ENCODE measurements at places on chromosomes 2 and 18. TPM values are rescaled to one million over a fixed set of nuclear protein-coding genes. Genes with fewer than 3 reads are reported as not detected.

DNA sequence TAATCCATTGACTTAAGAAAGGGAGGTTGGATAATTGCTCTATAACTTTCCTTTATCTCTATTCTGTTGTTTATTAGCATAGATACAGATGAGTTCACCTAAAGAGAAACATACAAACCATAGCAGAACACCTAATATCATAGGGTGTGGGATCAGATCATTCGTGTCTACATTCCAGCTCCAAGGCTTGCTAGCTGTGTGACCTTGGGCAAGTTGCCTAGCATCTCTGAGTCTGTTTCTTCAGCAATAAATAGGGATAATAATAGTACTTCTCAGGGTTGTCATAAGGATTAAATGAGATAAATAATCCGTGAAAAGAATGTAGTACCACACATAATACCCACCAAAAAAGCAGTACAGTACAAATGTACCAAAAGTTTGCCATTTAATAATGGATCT, 126.2 kb downstream of the PLB1 start:
- no peak for DNase-seq

- no peak for DNase-seq
Measured at GRCh38 chr2:122315306-122315705, 559.9 kb downstream of the TSN start.

DNA sequence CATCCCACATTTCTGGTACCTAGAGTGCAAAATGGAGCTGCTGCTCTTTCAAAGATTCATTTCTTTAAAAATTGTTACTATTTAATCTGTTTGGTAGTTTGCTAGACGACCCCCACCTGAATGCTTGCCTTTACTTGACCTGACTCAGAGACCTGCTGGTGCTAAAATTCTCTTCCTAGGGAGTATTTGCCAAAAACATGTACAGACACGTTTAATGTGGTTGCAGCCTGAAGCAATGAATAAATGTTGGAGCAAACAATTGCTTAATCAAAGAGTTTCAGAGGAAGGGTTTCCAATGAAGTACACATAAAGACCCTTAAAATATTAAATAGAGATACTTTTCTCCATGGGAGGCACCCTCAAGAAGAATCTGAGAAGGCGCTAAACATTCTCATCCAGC, 734.4 kb downstream of the CBLN2 start:
- DNase-seq: no peak

MBD5 gene
- total RNA-seq: 37.0 TPM

NOTO gene
- not detected for total RNA-seq

Measured in right cardiac atrium (tissue), 5 donors.